Activated T-cell treated with anti-CD3 and anti-CD28 coated beads for 4 hours (primary cell): ENCODE measurements at places on chromosomes 2 and 18.
A peak's percentile ranks its signal among the peaks of the same experiment; 100 is the strongest.

DNA sequence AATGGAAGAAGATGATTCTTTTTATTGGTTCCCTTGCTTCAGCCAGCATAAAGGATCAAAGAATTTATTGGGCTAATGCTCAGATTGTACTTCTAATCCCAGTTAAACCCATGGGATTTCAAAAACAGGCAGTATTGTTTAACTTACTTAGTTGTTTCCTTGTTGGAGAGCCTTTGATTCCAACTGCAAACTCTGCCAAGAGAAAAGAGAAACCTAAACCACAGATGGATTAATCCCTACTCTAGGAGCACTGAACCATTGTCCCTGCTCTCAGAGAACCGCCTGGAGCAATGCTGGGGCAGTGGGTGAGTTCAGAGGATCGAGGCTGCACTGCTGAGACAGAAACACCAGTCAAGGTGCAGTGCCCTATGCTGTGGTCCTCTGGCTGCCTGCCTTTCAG, 44.9 kb upstream of the SIGLEC15 start:
- DNase-seq = no peak

DNA sequence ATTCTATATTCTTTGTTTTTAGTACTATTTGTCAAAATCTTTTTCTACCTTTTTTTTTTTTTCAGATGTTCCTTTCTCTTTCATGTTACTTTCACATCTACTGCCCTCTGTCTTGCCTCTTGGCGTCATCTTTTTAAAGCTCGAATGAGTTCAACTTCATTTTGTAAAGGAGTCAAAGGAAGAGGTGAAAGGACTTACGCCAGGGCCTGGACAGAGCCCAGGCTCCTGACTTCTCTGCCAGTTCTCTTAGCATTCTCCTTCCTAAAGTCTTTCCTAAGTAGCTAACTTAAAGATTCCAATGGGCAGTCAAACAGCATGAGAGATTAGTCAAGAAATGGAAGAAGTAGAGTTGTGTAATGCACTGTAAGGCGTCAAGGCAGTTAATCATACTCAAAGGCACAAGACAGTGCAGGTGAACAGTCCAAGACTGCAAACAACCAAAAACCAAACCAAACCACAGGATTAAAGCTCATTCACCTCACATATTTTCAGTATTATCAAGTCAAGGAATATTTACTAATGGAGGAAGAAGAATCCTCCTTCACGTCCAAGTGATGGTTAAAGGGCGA, 301.7 kb downstream of the TCF4 start:
- no peak for DNase-seq

DNA sequence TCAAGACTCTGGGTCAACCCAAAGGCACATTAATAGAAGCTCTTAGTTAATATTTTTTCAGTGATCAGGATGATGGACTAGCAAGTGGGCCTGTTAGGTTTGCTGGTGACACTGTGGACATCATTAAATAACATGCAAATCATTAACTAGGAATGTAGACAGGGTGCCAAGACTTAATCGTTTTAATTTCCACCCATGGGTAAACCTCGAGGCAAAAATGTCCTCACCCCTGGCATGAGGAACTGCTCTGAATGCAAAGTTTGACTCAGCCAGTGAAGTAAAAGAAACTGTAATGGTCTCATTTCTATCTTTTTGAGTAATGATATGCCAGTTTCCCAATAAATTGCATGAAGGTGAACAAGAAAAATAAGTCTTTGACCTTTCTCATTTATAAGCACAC, 152.6 kb upstream of the MEX3C start:
- DNase-seq = no peak

- no peak for DNase-seq
These were observed 86.1 kb downstream of the FASTKD2 start for GRCh38 chr2:206851521-206851920.

DNA sequence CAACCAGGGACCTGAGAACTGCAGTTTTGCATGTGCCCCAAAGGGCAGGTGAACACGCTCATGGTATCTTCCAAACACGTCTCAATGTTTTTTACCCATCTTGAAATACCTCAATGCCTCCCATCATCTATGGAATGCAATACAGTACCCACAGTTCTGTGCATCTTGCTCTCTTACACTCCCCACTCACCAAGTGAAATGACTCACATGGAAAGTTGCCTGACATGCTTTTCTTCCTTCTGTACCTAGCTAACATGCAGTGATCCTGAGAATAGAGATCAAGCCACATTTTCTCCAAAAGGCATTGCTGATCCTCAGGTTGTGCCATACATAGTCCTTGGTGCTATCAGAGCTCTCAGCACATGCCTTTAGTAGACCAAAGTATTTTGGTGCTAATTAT, 373.9 kb downstream of the GPD2 start:
- no peak for DNase-seq

DNA sequence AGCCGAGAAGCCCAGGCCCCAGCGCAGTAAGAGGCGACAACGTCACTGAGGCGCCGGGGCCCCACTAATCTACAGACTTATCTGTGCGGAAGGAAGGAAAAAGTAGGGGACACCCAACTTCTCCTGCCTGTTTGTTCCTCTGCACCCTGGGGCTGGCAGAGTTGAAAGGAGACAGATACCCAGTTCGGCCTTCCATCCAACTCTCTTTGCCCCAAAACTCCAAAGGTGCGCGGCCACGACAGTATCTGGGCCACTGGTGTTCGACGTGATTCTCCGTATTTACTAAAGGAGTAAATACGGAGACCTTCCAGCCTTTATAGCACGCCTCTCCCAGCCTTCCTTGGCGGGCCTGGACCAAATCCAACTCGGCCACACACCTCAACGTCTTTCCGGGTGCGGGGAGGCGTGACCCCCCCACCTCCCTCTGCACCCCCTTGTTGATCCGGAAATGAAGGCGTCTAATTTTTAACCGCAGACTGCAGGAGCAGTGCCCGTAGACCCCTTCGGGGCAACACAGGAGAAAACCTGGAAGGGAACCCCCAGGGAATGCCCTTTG, 1.6 kb downstream of the SMAD7 start:
- DNase-seq = no peak

DNA sequence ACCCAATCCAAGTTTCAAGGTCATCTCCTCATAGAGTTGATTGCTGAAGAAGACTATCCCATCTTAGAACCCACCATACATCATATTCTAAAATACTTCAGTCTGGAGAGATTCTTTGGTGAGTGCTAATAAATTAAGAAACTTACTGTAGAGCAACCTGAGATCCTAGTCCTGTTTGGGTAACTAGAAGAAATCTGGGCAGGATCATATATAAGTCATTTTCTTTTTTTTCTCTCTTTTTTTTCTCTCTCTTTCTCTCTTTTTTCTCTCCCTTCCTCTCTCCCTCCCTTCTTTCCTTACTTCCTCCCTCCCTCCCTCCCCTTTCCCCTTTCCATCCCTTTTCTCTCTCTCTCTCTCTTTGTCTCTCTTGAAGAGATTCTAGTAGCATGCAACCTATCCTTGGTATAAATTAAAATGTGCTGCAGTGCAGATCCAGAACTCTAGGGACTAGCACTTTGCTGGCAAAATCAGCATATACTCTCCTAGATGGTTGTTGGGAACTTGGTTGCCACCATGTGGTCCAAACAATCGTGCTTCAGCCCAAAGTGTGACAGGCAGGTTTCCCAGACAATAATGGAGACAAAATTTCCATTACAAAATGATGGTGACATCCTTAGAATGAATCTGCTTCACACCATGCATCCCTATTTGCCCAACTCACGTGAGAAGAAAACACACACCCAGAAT, 399.4 kb upstream of the CELF4 start:
- DNase-seq = no peak

- no peak for DNase-seq
These were observed 60.4 kb downstream of the COL4A4 start for GRCh38 chr2:227103583-227103982.

GRCh38 chr2:150620416-150620815, 132.9 kb upstream of the RND3 start:
- no peak for DNase-seq

- DNase-seq = peak; percentile 51
These were observed at the start of gene QPCT for GRCh38 chr2:37344453-37345361. Gene QPCT, plus strand, starts transcription at chr2:37344630. Its CDS starts 102 bp downstream, at chr2:37344732.

GRCh38 chr2:134772493-134773169, 53.8 kb upstream of the TMEM163 start:
- no peak for DNase-seq

DNA sequence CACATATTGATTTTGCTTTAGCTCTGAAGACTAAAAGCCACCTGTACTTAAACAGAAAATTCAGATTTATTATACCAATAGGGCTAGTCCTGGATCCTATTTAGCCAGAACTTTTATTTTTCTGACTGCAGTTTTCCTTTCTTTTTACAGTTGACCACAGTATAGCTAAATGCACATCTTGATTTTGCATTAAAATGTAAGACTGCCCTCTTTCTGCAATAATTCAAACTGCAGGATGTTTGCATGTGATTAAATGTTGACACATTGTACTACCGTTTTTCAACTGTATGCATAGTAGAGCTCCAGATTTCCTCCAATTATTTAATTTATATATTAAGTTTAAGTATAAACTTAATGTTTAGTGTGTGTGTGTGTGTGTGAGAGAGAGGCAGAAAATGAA, 1262.9 kb downstream of the SUCLG1 start:
- no peak for DNase-seq

GRCh38 chr18:7417727-7418126, 149.4 kb upstream of the PTPRM start:
- no peak for DNase-seq

DNA sequence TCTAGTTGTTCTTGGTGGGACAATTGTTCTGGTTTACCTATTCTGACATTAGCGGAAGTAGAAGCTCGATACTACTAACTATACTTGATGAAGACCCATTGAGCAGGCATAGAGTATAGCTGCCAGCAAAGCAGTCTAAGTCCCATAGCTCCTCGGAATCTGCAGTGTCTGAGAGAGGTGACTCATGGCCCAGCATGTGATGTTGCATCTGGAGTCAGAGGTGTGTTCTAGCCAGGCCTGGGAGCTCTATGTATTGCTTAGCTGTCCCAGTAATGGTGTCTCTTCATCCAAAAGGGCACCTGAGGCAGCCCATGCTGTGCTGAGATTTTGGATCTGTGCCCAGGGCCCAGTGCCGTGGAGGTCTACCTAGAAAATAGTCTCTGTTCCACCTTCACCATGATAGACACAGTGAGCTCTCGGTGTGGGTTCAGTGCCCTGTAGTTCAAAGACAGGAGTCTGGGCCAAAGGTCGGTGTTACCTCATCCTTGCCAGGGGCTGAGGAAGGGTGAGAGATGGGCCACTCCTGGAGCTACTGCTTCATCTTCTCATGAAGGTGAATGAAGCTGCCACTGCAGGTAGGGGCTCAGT, 47.3 kb downstream of the MEX3C start:
- peak; percentile 12 for DNase-seq

GRCh38 chr2:134233728-134234136, 20.1 kb upstream of the MGAT5 start:
- no peak for DNase-seq

DNA sequence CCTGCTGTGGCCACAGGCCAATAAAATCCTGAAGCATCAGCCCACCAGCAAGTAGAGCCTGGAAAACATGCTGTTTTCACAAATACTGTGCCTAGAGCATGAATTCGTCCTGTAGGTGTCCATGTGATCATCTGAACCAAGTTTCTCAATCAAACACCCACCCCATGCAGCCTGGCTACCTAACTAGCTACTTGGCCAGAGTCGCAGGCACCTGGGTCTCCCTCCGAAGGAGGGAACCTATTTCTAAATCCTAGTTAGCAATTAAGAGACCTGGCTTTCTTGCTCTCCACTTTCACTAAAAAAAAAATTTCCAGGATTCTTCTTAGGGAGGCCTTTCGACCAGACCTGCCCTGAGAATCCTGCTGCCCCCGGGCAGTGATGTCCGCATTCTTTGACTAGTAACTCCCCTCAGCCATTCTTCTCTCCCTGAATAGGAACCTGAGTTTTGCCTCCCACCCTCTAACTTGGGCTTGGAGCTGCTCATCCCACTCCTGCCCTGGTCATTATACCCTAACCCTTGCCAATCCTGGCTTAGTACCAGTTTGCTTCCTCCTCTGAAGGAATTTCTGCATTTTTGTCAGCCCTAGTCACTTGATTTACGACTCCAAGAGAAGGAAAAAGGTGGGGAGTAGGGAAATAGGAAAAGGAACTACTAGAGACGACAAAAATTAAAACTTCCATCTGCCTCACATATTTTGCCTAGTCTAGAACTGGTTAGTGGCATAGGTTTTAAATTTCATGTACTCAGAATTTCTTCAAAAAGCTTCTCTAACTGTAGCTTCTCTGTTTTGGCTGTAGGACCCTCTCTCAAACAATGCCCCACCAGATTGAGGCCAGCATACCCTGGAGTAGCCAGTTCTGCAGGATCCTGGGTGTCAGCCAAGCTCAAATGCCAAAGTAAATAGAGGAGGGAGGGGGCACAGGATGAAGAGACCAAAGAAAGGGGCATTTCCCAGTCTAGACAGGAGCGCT, 25.4 kb upstream of the TANK start:
- DNase-seq = no peak

DNA sequence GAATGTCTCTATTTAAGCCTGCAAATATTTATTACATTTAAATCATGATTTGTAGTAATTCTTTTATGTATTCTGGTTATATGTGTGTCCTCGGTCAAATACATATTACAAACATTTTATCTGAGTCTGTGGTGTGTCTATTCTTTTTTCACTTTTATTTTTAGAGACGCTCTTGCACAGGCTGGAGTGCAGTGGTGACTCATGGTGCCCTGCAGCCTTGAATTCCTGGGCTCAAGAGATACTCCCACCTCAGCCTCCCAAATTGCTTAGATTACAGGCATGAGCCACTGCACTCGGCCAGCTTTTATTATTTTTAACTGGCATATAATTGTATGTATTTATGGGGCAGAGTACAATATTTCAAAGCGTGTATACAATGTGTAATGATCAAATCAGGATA, 47.5 kb downstream of the ARID5A start:
- no peak for DNase-seq

GRCh38 chr2:56444339-56444738, 260.5 kb downstream of the CCDC85A start:
- no peak for DNase-seq

- no peak for DNase-seq
These were observed 43.8 kb upstream of the DDX18 start for GRCh38 chr2:117770730-117771129.

DNA sequence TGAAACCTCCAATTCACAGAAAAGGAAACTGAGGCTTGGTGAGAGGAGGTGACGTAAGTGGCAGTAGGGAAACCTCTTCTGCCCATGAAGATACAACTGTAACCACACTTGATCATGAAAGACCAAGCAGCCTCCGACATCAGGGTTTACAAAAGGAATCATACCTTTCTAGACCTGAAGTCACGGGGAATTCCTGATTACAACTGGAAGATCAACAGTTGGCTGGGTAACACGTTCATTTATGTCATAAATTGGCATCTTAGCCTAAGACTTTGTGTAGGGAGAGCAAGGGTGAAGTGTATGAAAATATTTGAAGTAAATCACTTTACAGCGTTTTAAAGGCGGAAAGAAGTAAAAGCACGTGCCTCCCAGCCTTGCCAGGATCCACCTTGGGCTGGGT, 922 bp downstream of the HS1BP3 start:
- DNase-seq = no peak
